ENCODE measurements at places on chromosomes 4 and X. TPM values are rescaled to one million over a fixed set of nuclear protein-coding genes. Genes with fewer than 3 reads are reported as not detected.

TRPC5OS gene
- total RNA-seq = not detected

EGF gene
- not detected for total RNA-seq

CSAG1 gene
- total RNA-seq = not detected

ADGRG4 gene
- total RNA-seq = not detected

MAGEA4 gene
- not detected for total RNA-seq

SH3RF1 gene
- 17.4 TPM for total RNA-seq

RFC1 gene
- total RNA-seq = 57.1 TPM

NR3C2 gene
- total RNA-seq = 3.2 TPM

MXRA5 gene
- total RNA-seq = not detected

CXorf51B gene
- total RNA-seq = not detected

PPARGC1A gene
- not detected for total RNA-seq

SSX4B gene
- not detected for total RNA-seq

RAB9B gene
- total RNA-seq = 0.28 TPM
